GOT3 (cell line): ENCODE measurements at places on chromosomes 2 and 18.

- DNase-seq: no peak
These were observed 9.0 kb downstream of the UGP2 start for GRCh38 chr2:63850649-63851048.

DNA sequence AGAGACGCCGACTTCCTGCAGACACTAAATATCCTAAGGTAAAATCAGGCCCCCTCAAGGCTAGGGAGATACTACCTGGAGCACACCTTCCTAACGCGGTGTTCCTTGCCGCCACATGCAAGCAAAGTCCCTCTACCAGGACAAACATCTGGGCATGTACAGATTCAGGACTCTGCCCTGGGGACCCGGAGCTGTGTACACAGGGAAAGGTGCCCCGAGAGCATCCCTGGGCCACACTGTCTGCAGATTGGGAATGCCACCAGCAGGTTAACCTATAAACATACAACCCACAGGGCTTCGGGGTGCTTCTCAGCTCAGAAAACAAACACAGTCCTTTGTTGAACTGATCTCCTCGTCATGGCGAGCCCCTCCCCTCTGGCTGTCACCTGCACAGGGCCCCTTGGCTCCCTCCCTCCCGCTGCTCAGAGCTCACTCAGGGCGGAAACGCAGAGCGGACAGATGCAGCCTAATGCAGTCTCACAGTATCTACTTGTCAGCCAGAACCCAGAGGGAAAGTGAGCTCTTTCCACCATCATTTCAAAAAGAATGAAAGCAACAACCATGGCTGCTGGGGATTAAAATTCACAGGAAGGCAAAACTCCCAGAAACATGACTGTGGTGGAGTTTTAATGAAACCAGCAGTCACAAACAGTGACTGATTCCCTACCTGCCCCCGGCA, 218.8 kb downstream of the HDAC4 start:
- DNase-seq: no peak

GRCh38 chr2:7097353-7097895, 180.2 kb downstream of the RNF144A start:
- DNase-seq: peak; percentile 9

DNA sequence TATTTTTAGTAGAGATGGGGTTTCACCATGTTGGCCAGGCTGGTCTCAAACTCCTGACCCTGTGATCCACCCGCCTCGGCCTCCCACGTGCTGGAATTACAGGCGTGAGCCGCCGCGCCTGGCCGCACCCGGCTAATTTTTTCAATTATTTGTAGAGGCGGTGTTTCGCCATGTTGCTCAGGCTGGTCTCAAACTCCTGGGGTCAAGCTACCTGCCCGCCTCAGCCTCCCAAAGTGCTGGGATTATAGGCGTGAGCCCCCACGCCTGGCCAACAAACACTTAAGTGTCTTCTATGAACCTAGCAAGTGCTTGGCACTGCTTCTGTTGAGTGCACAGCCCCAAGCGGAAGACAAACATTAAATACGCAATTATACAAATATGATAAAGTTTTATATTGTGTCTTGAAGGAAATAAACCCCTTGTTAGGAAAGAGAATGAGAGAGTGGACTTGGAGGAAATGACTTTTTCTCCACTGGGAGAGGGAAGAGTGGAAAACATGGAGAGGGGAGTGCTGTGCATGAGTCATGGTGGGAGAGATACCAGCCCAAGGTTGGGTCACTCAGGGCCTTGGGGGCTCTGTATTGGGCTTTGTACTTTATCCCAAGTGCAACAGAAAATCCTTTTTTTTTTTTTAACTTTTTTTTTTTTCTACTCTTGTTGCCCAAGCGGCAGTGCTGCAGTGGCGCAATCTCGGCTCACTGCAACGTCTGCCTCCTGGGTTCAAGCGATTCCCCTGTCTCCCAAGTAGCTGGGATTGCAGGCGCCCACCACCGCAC, 41.4 kb upstream of the ACTR2 start:
- DNase-seq: no peak

- no peak for DNase-seq
These were observed 270.7 kb upstream of the NRP2 start for GRCh38 chr2:205411558-205411957.

DNA sequence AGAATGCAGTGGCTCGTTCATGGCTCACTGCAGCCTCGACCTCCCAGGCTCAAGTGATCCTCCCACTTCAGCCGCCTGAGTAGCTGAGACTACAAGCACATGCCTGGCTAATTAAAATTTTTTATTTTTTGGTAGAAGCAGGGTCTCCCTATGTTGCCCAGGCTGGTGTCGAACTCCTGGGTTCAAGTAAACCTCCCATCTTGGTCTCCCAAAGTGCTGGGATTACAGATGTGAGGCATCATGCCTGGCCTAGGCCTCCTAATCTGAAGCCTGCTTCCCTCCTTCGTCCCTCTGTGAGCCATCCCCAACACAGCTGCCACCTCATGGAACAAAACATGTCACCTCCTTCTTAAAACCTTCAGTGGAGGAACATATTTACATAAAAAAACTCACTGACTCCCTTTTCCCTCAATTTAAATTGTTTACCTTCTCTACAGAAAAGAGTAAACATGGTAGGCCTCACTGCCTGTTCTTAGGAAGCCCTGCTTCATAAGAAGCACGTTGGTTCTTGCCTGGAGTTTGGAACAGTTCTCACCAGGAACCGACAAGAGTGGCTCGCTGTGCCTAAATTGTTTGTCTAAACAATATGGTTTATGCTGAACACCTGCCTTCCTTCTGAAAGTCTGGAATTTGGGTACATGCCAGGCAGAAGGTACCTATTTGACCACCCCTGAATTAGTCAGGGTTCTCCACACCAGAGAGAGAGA, 12.1 kb upstream of the RHOB start:
- DNase-seq: no peak

- DNase-seq: no peak
These were observed 119.4 kb downstream of the TWIST2 start for GRCh38 chr2:238967031-238967977.

GRCh38 chr2:27214941-27215340, 2.2 kb upstream of the CAD start:
- DNase-seq: no peak

DNA sequence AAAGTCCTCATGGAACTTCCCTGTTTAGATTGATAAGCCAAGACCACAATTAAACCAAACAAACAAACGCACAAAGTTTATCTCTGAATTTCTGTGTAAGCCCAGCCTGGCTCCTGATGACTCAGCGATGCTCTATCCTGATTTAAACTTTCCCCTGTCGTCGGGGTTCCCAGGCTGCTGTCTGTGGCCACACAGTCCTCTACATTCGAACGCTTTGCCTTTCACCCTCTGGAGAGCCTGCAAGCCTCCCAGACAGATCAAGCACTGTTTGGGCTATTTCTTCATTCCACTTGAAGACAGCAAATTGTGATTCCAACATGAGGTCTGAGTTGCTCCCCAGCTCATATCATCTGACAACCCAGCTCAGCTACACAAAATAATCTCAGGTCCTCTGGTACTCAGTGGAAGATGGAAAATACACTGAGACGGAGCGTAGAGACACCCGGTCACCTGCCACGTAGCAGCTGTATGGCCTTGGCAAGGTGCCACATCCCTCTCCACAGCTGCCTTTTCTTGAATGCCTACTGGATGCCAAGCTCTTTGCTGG, 51.2 kb downstream of the CYRIA start:
- DNase-seq: no peak

DNA sequence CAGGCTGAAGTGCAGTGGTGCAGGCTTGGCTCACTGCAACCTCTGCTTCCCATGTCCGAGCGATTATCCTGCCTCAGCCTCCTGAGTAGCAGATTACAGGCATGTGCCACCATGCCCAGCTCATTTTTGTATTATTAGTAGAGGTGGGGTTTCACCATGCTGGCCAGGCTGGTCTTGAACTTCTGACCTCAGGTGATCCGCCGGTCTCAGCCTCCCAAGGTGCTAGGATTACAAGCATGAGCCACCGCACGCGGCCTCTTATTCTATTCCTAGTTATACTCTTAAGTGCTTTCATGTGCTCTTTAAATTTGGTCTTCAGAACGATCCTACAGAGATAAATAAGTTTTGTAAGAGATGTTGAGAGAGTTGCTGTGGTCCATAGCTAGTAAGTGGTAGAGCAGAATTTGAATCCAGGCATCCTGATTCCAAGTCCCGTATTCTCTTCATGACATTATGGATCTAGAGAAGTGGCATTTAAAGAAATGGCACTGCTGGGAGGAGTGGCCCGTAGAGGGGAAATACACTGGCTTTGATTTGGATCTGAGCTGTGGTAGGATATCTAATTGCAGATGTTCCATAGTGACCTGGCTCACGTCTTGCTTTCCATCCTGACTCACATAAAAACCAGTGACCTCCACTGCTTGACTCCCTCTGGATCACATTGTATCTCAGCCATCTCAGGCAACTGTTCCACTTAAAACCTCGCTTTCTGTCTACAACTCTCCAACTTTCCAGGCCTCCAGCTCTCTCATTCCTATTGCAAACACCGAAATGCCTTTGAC, 22.8 kb upstream of the ME2 start:
- no peak for DNase-seq

DNA sequence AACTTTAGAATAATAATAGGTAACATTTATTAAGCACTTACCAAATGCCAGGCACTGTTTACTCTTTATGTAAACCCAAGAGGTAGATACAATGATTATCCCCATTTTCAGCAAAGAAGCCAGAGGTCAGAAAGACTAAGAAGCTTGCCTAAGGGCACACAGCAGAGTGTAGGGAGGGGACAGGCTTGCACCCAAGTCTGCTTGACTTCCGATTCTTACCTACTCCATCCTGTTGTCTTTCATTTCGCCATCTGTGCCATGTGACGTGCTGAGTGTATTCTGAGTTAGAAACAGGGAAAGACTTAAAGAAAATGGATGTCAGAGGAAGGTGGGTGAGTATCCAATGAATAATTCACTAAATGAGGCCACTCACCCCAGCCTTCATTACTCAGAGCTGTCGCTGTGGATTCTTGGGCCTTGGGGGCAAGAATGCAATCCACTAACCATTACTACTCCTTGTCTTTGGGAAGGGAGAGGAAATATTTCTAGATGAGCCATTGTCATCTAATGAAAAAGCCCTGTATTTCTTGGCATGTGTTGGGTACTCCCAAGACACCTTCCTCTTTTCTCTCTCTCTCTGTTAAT, 76.4 kb upstream of the BCL11A start:
- DNase-seq: no peak

DNA sequence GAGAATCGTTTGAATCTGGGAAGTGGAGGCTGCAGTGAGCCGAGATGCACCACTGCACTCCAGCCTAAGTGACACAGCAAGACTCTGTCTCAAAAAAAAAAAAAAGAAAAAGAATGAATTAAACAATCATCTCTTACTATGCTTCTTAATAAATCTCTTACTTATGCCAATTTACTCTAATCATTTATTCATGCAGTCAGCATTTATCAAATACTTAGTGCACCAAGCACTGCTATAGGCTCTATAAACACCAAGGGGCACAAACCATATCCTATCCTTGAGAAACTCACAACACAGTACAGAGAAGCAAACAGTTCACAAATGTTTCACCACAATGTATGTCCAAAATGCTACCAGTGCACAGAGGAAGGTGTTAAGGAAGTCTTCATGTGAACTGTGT, 189.4 kb downstream of the PDE11A start:
- DNase-seq: no peak
